Left kidney (tissue), 8 donors: ENCODE measurements at places on chromosomes 1 and 21. TPM values are rescaled to one million over a fixed set of nuclear protein-coding genes. Genes with fewer than 3 reads are reported as not detected.

DNA sequence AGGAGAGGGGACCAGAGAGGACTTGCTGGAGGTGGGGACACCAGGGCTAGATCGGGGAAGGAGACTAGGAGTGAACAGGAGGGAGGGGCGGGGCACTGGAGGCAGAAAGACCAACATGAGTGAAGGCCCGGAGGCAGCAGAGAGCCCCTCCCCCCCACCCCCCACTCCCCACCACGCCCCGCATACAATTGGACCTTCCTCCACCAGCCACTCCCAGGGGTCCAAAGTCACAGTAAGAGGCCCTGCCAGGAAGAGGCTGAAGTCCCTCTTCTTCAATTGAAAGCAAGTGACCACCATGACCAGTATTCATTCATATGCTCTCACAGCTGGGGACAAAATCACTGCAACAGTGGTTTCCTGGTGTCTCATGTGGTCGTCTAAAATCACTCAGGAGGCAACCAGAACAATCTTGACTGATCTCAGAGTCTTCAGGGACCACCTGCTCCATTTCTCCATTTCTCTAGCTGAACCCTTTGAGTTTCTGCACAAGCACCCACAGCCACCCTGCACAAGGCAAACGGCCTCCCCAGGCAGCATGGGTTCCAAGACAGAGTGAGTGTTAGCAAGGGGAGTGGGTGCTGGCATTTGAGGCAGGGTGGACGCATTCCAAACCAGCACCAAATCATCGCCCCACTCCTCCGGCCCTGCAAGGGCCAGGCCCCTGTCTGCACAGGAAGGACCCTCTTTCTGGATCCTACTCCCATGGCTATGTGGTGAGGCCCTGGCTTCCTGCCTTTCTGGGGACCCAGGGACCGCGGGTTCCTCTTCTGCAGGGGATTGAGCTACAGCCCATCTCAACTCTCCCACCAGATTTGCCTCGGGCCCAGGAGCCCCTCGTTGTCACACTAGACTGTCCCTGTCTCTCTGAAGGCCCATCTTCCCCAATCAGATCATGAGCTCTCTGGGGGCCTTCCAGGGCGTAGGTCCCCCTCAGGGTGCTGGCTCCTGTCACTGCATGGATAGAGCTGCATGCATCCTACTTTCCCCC, 17.0 kb downstream of the LAPTM5 start:
- no peak for DNase-seq

GRCh38 chr1:2405588-2406295, 6.6 kb downstream of the PEX10 start:
- no peak for DNase-seq

DNA sequence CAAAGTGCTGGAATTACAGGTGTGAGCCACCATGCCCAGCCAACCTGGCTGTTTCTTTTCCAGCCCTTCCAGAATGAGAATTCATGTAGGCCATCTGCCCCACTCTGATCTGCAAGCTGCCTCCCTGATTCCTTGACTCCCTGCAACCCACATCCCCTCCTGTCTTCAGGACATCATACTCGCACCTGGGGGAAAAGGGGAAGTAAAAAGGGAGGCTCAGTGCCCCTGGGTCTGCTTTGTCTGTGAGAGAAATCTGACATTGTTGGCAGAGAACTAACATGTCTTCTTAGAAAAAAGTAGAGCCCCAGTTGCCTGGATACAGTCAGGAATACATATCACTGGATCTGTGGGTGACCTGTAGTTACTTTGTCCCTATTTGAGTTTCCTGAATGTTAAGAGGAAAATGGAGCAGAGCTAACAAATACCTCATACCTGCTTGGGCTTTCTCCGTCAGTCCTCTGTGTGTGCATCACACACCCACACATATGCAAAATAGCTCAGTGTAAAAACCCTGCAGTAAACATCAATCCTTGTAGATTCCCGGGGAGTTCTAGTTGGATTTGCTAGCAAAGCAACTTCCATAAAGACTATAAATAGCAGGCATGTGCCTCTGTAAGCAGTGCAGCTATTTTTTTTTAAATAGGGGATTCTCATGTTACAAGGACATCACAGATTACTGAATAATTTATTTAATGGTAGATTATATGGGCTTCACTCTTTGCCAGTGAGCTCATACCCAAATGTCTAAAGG, 62.9 kb downstream of the TEX35 start:
- DNase-seq: peak; percentile 21

GRCh38 chr1:85569122-85569521, 11.4 kb upstream of the CCN1 start:
- no peak for DNase-seq

GRCh38 chr21:15063814-15064575, 805 bp downstream of the NRIP1 start:
- no peak for DNase-seq

DNA sequence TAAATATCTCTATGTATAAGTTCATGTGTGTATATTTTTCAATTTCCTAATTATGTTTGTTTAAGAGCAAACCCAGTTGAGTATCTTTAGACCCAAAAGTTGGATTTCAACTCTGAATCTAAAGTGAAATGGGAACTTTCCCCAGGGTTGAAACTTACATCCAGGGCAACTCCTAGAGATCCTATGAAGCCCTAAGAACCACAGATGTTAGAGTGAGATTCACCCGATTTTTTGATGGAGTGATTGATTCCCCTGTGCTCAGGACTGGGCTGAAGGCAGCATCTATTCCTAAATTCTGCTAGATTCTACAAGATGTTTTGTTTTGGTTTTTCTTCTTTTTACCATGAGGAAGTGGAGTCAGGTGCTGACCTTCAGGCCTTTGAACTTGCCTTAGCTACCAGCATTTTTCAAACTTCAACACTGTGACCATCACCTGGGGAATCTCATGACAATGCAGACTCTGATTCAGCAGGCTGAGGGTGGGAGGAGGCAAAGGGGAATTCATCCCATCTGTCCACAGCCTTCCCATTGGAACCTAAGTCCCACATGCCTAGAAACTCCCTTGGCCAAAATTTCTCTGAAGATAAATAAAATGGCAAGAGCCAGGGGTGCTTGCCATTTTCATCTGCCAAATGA, 145.5 kb downstream of the ETS2 start:
- DNase-seq: no peak

DNA sequence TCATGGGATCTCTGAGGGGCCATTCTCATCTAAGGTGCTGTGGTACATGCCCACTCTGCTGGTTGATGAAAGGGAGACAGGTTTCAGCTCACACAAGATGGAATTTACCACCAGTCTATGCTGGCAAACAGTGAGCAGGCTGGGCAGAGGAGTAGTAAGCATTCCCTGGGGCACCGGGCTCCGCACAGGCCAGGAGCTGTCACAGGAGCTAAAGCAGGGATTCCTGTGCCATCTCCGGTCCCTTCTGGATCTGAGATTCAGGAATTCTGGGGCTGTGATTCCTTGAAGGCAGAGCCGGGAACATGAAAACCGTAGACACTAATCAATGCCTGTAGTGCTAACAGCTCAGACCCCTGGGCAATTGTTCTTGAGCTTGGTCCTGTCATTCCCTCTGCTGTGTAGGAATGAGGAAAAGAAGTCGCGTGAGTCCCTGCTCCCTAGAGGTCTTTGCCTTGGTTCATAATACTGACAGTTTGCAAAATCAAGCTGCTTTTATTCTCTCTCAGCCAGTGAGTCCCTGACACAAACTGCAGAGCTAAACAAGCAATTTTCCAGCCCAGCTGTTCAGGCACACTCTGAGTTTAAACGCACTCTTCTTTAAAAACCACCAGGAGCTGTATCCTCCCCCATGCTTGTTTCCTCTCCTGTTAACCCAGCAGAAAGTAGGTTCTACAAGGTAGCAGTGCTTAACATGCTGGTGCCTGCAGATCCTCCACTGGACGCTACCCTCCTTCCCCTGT, 52.5 kb downstream of the MDM4 start:
- peak; percentile 19 for DNase-seq

DNA sequence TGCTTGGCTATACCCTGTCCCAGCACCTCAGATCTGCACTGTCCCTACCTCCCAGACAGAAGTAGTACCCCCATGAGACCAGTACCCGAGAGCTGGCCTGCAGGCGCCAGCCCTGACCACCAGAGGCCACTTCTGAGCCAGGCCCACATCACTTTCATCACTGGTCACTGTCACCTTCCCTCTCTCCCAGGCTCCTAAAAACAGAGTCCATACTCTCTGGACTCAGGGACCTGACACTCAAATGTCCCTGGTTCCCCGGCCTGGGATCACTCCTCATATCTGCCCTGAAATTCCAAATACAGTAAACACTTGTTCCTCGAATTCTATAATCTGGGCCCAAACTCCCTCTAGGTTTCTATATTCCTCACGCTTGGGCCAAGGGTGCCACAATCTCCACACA, 18.7 kb downstream of the TMEM53 start:
- no peak for DNase-seq

GRCh38 chr1:90386899-90387720, 330.0 kb downstream of the BARHL2 start:
- no peak for DNase-seq

DNA sequence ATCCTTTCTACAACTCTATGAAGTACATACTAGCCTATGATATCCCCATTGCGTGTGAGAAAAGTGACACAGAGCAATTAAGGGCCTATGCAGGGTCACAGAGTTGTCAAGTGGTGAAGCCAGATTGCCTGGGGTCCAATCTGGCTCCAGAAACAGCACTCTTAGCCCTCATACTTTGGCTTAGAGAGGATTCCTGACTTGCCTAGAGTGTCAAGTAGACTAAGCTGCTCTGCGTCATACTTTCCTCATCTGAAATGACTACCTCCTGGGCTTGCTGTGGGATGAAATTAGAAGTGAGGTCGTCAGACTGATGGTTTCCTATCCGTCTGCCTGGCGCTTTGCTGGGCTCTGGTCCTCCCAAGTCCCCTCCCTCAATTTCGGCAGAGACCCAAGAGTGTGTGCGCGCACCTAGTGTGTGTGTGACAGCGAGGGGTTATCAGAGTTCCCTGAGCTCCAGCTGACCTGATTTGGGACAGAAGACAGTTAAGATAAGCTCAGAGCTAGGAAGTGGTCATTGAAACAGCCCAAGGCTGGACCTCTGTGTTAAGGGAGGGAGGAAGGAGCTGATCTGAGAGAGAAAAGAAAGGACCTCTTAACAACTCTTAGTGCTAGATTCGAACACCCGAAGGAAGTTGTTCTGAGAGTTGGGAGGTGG, 5.4 kb upstream of the NUAK2 start:
- no peak for DNase-seq

DNA sequence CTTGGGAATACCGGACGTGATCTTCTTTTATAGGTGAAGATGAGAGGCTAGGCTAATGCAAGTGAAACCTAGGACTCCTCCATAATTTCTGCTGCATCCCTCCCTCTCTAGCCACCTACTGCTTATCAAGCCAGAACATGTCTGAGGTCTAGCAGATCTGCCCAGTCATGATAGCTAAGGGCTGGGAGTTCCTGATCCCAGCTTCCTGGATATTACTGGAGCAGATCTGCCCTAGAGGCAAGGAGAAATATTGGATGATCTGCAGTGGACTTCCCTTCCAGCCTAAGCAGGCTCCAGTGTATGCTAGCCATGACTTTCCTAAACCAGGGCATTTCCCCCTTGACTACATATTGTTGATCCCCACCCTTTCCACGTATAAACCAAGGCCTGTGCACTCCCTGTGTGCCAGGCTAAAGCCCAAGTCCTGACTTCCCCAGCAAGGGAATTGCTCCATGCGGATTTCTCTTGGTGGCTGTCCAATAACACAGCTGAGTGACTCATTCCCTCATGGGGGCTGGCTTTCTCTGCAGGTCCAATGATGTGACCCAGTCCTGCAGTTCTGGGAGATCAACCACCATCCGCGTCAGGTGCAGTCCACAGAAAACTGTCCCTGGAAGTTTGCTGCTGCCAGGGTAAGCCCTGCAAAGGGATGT, 15.5 kb upstream of the SARS1 start:
- DNase-seq: no peak

DNA sequence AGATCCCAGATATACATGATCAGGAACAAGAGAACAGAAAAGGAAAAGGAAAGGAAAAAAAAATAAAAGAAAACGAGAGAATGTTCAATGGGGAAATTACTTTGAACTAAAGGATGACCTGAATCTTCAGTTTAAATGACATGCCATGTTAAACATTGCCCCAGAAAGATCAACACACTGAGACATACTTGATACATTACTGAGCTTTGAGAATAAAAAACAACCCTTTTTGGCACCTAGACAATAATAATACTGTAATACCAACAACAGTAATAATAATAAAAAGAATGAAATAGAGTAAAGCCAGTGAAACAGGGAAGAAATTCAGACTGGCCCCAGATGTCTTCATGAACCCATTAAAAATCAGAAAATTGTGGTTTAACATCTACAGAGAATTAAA, 44.8 kb downstream of the CLIC6 start:
- DNase-seq: no peak

GRCh38 chr1:27006683-27007082, 6.0 kb downstream of the TENT5B start:
- DNase-seq: no peak

DNA sequence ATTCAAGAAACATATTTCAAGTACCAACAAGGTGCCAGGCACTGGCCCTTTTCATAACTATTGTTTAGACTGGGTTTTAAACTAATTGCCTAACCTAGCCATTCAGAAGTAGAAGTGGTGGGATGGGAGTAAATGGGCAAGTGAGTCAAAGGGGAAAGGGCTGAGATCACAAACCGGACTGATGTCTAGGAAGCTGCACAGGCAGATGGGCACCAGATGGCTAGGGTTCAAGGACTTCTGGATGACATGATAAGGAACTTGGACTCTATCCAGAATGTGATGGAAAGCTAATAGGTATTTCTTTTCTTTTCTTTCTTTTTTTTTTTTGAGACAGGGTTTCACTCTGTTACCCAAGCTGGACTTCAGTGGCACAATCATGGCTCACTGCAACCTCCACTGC, 46.6 kb downstream of the LYST start:
- DNase-seq: no peak

GRCh38 chr1:115949156-115949555, 27.2 kb upstream of the SLC22A15 start:
- DNase-seq: no peak

The OPRD1 gene
- 0.52 TPM for polyA plus RNA-seq

The KCNJ9 gene
- 0.12 TPM for polyA plus RNA-seq

The CELA2A gene
- polyA plus RNA-seq: 0.70 TPM

The FASLG gene
- polyA plus RNA-seq: not detected

The TTC4 gene
- 37.4 TPM for polyA plus RNA-seq

The DISC1 gene
- polyA plus RNA-seq: 5.4 TPM

The SLC19A1 gene
- polyA plus RNA-seq: 67.0 TPM
